ENCODE measurements at places on chromosomes 5 and 9.

DNA sequence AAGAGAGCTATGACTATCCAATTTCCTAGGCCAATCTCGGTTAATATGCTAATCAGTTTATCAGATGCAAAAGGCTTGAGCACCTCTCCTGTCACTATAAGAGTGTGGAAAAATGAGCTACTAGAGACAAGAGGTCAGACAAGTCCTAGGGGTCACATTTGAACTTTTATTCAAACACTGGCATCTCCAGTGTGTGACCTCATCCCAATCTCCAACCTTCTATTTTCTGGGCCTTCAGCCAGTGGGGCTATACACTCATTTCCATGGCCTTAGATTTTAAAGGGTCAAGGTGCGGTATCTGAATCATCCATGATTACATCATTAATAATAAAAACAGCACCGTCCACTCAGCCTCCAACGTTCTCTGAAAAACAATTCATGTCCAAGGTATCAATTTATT is 139.6 kb upstream of the LRRTM2 start:
- DNase-seq = no peak

DNA sequence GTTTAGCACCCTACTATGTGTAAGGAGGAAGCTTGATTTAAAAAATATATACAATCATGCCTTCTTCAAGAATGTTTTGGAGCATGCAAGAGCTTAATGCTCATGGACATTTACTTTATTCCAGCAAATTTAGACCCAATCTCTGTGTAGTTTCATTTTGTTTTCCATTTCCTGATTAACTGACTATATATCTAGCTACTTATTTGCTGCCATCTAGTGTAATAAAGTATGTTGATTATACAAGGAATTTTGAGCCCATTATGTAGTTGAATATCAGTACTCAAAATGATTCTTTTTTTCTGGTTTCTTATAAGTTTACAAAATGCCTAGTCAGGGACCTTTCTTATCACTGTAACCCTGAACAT is 100.0 kb upstream of the CCDC152 start:
- DNase-seq = no peak

GRCh38 chr5:136205941-136206340 is 13.0 kb upstream of the SMIM32 start:
- no peak for DNase-seq

GRCh38 chr5:147819261-147819770 is 12.2 kb downstream of the SPINK1 start:
- no peak for DNase-seq

- DNase-seq = no peak
Measured at GRCh38 chr9:91890662-91891061, 59.4 kb downstream of the ROR2 start.

DNA sequence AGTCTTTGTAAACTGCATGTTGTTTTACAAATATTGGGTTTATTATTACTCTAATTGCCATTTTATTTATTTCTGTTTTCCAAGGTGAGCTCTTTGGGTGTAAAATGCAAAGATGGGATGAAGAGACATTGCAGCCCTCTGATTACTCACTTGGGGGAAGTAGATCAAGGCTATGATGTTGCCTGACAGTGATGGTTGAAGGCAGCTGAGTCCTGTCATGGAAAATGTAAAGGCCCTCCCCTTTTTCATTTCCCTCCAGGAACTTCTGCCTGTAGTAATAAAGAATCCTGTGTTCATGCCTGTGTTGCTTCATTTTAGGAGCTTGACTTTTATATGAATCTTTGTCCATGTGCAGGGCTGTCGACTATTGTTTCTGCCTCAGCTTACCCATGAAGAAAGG is 605.4 kb upstream of the CLINT1 start:
- DNase-seq = no peak

- DNase-seq = no peak
Measured at GRCh38 chr5:172436078-172436878, 18.0 kb downstream of the SH3PXD2B start.

DNA sequence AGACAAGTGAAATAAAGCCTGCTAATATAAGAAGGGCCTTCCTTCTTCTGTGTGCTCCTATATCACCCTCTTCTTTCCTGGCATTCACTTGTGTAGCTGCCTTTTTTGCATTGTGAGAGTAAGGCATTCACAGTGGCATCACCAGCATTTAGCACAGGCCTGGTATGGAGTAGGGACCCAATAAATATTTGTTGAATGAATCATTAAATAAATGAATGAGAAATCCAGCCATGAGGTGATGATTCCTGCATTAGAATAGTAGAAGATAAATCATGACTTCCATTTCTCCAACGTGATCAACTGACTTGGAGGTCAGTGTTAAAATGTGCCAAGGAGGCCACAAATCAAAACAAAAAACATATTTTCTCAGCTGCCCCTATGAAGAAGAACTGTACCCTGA is 3.9 kb downstream of the PLPPR1 start:
- no peak for DNase-seq

GRCh38 chr5:179263391-179264052 is 81.7 kb downstream of the ADAMTS2 start:
- DNase-seq = peak; percentile 18

- DNase-seq = no peak
Measured at GRCh38 chr5:33470544-33470943, 29.8 kb downstream of the TARS1 start.

DNA sequence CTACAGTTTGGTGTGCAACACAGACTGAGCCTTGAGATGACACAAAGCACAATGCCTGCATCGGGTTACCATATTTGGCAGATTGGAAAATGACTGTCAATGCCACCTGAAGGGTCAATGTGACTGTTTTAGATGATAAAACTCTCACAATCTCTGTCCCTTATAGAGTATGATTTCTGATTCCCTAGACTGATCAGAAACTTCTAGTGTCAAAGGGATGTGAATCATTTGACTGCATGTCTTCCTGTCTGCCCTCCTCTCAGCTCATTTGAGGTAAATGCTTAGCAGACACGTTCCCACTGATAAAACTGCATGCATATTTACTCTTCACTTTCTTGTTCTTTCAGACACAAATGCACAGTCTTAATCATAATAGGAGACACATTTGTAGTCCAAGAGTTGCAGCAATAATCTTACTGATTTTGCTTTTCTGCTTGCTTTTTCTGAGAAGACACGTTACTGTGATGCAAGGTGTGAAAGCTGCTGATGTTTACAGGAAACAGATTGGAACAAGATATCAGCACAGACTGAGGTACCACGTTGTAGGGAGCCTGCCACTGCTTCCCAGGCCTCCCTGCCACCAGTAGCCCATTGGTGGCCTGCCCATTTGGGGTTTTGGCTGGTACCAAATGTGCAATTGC is 77.8 kb downstream of the GCNT4 start:
- DNase-seq = no peak

DNA sequence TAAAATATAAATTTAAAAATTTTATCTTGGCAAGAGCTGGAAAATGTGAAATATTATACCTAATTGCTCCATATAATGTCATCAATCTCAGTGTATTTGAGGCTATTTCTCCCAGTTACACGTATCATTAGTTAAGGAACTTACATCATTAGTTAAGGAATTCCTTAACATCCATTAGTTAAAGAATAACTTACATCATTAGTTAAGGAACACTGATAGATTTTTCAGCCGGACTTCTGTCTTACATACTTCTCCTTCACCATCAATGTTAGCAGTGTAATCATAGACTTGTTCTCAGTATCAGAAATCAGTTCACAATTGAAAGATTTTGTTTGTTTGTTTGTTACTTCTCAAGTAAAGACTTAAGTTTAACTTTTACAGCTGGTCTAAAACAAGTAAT is 524.4 kb upstream of the CHD1 start:
- no peak for DNase-seq

- DNase-seq = no peak
Measured at GRCh38 chr5:72845889-72846288, 29.4 kb downstream of the TNPO1 start.
